ENCODE measurements at places on chromosomes 12 and 14.

GRCh38 chr14:28398506-28398905 is 368.1 kb upstream of the FOXG1 start:
- DNase-seq = no peak

- DNase-seq = no peak
Measured at GRCh38 chr12:111558107-111558376, 41.1 kb downstream of the ATXN2 start.

DNA sequence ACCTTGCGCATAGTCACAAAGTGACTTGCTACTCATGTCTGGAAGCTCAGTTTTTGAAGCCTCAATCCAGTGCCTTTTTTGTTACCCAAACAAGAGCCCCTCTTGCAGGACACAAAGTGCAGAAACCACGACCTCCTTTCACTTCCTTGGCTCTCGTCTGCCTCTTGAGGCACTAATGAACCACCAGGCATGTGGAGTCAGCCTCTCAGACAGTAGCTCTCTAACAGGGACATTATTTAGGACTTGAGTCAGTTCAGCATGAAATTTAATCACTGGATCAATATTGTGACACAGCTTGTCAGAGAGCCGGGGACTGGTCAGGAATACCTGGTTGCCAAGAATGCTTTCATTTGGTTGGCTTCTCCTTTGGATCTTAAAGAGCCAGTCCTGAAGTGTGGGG is 46.7 kb downstream of the HSPB8 start:
- no peak for DNase-seq

DNA sequence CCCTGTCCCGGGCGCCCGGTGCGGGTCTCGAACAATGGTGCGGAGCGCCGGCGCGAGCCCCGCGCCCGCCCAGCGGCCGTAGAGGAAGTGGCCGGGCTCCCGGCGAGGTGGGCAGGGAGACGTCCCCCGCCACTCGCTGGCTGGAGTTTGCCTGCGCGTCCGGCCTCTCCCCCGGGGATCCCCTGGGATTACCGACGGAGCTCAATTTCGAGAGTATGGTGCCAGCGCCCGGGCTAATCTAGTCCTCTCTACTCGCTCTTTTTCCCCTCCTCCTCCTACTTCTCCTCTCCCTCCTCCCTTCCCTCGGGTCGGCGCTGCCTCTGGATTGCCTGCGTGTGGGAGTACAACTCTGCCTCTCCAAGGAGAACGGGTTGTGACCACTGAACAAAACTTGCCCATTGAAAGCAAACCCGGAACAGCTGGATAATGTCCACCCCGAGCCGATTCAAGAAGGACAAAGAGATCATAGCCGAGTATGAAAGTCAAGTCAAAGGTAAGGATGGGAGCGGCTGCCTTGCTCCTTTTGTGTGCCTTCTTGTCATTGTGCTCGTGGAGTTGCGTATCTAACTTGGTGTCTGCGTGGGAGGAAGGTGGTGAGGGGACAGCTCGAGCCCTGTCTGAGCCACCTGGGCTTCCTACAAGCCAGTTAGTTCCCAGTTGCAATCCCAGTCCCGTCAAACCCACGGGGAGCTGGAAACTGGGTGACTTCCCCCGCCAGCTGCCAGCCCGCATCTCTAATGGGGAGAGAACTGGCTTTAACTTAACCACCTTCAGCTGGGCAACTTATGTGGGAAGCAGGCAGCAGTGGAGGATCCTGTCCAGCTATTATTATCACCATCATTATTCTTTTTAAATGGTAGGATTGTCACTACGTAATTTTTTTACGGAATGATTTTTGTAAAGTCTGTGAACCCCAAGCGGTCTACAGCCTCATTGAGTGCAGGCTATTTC is at the start of gene SRGAP1:
Gene SRGAP1 (plus strand): TSS at position 310 of the 951 bp plus-strand sequence. CDS start 117 bp downstream, at position 427.
- DNase-seq = no peak

DNA sequence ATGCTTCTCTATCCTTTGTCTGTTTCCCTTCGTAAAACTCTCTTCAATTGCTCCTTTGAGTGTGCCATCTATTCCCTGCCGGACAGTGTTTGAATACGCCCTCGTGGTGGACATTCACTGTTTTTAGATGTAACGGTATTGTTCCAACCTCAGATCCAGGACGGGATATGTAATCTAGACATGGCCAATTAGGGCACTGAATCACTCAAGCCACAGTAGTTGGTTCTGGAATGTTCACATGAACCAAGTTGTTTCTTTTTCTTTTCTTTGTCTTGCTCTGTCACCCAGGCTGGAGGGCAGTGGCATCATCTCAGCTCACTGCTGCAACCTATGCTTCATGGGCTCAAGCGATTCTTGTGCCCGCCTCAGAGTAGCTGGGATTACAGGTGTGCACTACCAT is 204.2 kb upstream of the PLXNC1 start:
- no peak for DNase-seq

DNA sequence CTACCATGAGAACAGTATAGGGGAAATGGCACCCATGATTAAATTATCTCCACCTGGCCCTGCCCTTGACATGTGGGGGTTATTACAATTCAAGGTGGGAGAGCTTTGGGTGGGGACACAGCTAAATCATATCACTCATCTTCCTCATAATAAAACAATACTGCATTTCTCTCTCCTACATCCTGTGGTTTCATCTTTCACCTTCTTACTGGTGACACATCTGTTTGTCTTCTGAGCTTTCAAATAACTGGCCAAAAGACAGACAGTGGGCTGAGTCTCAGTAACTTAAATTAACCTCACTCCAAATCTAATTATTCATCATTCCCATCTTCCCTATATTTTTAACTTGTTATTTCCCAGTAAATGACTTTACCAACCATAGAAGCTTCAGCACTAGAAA is 729.7 kb upstream of the USP15 start:
- DNase-seq = no peak

DNA sequence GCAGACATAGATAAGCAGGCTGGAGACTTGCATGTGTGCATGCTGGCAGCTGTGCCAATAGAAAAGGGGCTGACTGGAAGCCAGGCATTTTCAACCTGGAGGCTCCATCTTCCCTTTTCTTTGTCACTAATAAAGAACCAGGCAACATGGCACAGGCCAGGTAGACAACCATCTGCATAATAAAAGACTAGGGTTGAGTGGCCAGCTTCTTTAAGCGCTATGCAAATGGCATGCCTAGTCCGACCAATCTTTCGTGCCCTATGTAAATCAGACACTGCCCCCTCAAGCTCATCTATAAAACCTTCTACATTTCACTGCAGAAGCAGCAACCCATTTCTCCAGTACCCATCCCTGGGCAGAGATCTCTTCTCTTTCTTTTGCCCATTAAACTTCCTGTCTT is 4.6 kb upstream of the KLRC1 start:
- no peak for DNase-seq

DNA sequence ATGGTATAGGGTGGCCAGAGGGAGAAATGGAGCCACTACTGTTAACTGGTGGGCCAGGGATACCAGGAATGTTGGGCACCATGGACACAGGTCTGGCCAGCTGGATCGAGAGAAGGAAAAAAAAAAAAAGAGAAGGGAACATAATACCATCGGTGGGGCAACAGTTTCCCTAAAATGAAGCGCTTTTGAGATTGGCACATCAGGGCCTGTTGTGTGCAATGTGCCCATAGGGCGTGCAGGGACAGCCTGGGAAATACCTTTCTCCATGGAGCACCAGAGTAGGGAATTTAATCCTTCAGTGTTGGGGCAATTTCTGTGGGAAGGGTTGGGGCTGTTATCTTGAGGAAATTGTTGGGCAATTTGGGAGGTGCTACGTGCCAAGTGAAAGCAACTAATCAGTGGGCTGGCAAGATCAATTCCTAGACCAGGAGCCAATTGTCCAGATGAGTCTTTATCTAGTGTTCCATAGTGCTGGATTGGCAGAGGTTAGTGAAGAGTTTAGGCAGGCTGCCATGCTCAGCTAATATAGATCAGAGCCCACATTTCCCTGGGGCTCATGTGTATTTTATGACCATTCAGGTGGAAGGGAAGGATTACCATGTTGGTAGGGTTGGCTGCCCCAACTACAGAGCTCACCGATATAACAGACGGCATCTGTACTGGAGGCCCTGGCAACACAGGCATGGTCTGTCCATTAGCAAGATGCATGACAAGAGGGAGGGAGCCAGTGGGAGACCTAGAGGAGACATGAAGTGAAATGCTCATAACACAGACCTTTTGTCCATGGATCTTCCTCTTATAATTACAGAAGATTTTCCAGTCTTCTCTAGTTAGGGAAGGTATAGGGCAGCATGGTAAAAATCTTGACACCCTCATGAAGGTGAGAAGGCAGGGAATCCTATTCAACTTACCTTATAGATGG is 25.5 kb upstream of the NPFF start:
- DNase-seq = no peak

DNA sequence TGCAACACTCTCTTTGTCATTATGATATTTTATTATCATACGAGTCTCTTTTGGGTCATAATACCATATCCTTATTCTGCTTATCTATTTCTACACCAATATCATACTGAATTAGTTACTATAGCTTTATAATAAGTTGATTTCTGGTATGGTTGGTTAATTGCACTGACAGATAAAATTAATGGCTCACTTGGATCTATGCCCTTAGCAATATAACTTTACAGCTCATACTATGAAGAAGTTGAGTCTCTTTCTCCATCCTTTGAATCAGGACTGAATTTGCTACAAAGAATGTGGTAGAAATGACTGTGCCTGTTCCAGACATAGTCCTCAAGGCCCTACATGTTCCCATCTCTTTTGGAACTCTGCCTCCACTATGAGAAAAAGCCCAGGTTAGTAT is 139.7 kb upstream of the DYRK2 start:
- DNase-seq = no peak

- DNase-seq = no peak
Measured at GRCh38 chr14:65599375-65599774, 186.8 kb downstream of the FUT8 start.

DNA sequence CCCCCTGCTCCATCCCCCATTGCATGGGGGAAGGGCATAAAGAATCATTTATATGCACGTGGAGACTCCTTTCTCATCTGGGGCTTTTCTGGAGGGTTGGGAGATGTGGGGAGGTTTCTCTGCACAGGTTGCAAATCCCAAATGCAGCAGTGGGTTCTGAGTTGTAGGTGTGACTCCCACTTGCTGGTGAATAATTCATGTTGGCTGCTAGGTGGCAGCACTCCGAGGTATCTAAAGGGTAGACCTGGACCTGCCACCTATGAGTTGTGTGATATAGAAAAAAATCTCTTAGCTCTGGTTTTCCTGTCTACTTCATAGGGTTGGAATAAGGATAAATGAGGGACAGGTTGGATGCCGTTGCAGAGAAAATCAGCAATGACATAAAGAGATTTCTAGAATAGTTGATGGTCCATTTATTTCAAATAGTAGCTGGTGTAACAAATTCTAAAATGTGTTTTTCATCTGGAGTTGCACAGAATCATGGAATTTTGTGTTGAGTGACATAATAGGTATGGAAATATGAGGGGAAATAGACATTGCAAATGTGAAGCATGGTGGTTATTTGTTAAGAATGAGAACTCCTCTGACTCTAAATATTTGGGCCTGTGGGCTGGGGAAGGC is 4.6 kb downstream of the MARCHF9 start:
- DNase-seq = no peak

DNA sequence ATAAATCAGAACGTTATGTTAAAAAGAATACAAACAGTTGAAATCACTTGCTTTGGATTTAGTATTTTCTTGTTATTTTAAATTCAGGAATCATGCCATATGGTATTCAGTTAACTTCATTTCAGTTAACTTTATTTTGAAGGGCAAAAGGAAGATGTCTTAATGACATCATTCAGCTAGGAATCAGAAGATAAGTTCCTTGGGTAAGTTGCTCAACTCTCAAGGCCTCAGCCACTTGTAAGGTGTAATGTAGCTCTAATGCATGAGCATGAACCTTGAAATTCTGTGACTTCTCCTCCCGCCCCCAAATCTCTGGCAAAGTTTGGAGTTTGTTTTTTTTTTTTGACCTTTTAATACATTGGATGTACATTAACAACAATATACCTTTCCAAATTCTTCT is 42.6 kb downstream of the FRS2 start:
- no peak for DNase-seq

DNA sequence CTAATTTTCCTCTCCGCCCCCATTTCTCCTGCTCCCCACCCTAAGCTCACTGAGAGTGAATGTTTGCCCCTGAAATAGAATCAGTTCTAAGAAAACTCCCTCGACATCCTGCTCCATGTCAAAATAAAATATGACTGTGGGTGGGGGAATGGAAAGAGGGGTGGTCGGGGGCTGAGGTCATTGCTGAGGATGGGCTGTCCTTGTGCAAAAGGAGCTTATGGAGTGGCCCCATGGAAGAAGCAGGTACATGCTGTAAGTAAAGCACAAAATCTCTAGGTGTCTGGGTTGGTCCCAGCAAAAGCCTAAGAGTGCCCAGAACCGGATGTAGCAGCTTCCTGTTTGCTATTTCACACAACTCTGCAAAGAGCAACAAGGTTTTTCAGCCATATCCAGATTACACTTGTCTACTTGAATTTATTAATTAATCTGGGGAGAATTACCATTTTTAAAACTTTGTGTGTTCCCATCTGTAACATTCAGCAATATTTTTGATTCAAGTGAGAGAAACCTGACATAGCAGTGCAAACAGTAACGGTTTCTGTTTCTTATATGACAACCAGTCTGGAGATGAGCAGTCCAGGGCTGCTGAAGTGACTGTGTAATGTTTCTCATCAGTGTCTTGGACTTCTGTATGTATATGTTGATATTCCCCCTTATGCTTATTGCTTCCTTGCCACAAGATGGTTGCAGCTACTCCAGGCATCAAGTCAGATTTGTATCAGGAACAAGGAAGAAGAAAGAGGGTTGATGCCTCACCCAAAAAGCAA is 40.4 kb upstream of the GZMB start:
- DNase-seq = no peak

DNA sequence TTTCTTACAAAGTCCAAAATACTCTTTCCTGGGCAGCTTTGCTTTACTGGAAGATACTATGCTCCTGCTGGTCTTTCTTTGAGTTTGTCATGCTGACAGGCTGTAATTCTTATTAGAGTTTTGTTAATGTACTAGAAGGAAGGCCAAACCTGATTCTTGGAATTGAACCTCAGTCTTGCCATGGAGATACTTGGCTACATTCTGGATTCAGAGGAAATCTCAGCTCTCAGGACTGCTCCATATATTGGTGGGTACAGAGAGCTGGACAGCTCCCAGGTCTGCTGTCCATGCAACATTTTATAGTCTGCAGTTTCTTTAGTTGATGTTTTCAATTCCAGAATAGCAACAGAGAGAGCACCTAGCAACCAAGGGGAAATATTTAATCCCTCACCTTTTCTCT is 363.1 kb upstream of the STXBP6 start:
- no peak for DNase-seq

GRCh38 chr14:33967138-33967537 is 16.3 kb upstream of the EGLN3 start:
- DNase-seq = no peak
